ENCODE measurements at places on chromosomes 2 and 18.

- DNase-seq: no peak
These were observed 726.6 kb upstream of the FANCL start for GRCh38 chr2:58967736-58968135.

GRCh38 chr2:60033325-60033724, 520.1 kb downstream of the BCL11A start:
- DNase-seq: no peak

DNA sequence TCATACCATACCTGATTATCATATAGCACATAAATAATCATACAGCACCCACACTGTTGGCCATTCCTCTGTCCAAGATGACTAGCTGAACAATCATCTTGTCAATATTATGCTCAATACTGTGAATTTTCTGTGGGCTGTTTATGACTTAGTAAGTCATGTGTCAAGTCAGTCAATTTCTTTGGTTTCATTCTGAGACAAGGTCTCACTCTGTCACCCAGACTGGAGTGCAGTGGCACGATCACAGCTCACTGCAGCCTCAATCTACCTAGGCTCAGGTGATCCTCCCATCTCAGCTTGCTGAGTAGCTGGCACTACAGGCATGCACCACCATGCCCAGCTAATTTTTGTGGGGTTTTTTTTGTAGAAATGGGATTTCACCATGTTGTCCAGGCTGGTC, 5.7 kb downstream of the MCM6 start:
- no peak for DNase-seq

DNA sequence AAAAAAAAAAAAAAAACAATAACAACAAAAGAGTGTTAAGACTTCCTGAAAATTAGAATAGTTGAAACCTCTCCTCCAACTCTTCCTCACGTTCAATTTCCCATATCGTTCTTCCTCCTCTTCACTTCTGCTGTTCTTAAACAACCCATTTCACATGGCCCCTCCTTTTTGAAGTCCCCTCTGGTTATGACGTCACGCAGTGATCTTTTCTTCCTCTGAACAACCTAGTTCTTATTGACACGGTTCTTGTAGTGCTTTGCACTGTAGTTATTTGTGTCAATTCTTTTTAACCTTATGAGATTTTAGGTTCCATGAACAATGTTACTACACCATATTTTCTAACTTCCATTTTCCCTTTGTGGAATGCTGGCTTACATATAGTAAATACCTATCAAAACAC, 69.5 kb upstream of the RGPD4 start:
- no peak for DNase-seq

DNA sequence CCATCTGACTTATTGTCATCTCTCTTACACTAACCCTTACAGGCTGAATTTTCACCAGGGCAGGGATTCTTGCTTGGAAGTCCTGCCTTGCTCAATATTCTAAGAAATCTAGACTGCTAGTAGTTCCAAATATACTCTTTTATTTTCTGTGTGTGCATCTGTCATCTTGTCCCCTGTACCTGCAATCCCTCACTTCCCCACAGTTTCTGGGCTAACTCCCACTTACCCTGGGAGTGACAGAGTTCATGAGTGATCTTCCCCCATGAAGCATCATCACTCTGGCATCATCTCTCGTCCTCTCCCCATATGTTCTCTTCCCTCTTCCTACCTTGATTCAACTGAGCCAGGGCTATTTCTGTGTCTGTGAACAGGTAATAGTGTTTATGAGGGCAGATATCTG, 35.7 kb downstream of the HNMT start:
- no peak for DNase-seq

- no peak for DNase-seq
These were observed 63.6 kb downstream of the HNRNPLL start for GRCh38 chr2:38539086-38539485.

GRCh38 chr2:237754626-237755248, 43.8 kb upstream of the RBM44 start:
- DNase-seq: no peak

GRCh38 chr2:193528458-193528857, 1333.7 kb upstream of the TMEFF2 start:
- DNase-seq: no peak

GRCh38 chr2:200174433-200175216, 131.9 kb upstream of the SPATS2L start:
- DNase-seq: no peak

DNA sequence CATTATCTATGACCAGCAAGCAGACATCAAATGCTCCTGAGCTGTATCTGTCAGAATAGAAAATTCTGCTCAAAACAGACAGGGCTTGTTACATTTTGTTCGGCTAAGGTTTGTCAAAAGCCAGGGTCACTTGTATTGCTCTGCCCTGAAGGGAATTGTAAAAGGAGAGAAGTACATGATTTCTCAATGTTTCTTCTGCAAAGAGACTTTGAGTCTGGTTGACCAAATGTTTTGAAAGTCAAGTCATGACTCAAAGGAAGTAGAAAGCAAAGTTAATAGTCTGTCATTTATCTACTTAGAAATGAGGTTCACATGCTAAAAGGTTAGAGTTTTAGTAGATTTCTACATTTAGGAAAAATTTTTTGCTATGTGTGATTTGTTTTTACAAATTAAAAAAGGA, 1624.1 kb upstream of the ZEB2 start:
- DNase-seq: no peak

GRCh38 chr18:41096504-41096903, 858.5 kb upstream of the PIK3C3 start:
- DNase-seq: no peak

GRCh38 chr2:177772529-177772928, 300.0 kb downstream of the PDE11A start:
- DNase-seq: no peak

DNA sequence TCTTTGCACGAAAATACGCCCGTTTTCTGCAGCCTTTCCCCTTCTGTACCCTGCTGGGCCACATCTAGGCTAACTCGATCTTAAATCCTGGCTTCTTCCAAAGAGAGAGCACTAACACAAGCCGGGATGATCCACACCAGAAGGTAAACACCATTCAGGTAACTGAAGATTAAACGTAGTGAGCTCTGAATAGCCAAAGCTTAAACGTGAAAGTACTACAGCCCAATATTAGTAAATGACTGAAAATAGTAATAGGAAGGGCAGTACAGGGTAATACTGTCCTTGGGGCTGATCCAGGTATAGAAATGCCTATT, 422 bp upstream of the MRPL53 start:
- no peak for DNase-seq

- DNase-seq: no peak
These were observed 37.6 kb upstream of the ITGA6 start for GRCh38 chr2:172389685-172390339.

GRCh38 chr2:3257826-3258225, 119.8 kb downstream of the EIPR1 start:
- DNase-seq: no peak

DNA sequence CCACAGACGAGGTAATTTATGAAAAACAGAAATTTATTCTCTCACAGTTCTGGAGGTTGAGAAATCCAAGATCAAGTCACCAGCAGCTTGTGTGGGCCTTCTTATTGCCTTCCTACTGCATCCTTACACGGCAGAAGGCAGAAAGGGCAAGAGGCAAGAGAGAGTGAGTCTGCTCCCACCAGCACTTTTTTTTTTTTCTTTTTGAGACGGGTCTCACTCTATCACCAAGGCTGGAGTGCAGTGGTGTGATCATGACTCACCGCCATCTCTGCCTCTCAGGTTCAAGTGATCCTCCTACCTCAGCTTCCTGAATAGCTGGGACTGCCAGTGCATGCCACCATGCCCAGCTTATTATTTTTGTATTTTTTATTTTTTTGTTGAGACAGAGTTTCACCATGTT, 78.5 kb upstream of the HK2 start:
- no peak for DNase-seq

DNA sequence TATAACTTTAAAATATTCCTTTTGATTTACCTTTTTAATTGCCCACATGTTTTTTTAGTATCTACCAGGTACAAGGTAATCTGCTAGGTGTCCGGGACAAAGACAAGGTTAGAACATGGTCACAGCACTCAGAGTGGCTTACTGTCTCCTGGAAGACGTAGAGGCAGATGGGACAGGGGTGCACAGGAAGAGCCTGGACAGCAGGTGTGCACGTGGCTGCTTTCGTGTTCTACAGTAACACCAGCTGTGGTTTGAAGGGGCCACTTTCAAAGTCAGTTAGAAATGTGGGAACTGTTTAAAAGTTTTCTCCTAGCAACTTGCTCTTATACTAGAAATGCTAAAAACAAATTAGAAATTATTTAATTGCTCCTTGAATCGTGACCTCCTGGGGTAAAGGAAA, 102.9 kb upstream of the ALPP start:
- DNase-seq: no peak

GRCh38 chr2:187129306-187129705, 280.3 kb upstream of the ZSWIM2 start:
- no peak for DNase-seq

DNA sequence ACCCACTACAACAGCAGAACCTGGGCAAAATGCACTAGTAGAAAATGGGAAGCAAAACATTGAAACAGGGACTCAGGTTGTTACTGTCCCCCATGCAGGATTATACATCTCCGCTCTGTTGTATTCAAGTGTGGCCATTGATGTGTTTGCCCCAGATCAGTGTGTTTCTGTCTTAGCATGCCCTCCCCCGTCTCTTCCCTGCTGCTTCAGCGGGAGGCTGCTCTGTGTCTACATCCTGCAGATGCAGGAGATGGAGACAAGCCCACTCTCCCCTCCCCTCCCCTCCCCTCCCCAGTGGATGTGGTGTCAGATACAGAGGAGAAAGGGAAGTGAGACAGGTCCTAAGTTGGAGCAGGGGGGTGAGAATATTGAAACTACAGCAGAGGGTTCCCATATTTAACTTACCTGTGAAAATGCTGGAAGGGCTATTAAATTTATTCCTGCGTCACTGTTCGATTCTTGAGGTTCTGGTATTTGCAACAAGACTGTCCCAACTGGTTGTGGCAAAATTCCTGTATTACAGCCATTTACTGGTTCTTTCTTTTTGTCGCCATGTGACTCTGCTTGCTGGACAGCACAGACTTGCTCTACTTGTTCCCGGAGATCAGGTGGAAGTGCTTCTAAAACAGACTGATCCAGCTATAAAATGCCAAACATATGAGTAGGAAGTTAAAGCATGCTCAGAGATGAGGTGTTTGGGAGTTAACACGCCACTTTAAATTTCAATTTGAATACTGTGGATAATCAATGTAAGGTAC, 67.0 kb downstream of the EIF5B start:
- no peak for DNase-seq

GRCh38 chr2:68653538-68653982, 10.2 kb downstream of the PROKR1 start:
- DNase-seq: peak; percentile 13

DNA sequence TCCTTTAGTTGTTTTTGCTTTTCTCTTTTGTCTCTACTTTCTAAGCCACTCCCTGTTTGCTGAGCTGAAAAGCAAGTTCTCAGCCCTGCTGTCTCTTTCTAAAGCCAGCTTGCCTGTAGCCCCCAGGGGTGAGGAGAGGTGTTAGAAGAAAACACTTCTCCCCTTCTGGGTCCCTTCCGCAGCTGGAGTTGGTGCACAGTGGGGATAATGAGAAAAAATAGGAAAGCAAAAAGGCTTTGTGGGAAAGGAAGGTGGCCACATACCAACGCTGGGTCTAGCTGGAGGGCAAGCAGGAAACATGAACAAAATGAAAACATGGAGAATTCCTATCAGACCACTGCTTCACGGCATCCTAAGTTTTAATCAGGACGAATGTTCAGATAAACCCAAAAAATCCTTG, 15.5 kb upstream of the SLC20A1 start:
- DNase-seq: no peak

DNA sequence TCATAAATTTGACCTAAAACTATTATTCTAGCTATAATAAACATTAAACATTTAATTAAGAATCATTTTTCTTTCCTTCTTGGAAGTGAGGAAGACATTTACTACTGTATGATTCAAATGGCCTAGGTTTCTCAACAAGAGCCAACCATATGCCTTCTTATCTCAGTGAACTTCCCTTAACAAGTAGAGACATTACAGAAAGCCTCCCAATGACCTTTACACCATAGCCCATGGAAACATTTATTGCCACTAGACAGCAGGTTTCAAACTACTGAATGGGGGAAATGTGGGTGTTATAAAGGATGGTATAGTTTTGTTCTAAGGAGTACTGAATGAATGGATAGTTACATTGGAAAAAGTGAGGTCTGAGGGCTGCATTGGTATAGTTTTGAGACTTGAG, 349.4 kb upstream of the SPRED2 start:
- DNase-seq: no peak

DNA sequence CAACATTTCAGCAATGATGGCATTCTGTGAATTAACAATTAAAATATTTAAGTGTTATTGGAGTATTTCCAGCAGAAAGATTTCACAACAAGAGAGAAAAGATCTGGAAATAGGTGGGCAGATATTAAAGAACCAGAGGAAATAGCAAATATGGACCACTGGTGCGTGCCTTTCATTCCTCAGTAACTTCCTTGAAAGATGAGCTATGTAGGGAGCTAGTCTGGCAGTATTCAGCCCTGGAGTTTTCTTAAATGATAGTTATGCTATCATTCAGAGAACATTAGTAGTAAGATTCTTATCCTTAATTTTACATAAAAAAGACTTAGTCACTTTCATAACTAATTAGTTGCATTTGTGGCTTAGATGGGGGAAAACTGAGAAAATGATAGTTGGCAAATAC, 41.5 kb downstream of the TANC1 start:
- no peak for DNase-seq

DNA sequence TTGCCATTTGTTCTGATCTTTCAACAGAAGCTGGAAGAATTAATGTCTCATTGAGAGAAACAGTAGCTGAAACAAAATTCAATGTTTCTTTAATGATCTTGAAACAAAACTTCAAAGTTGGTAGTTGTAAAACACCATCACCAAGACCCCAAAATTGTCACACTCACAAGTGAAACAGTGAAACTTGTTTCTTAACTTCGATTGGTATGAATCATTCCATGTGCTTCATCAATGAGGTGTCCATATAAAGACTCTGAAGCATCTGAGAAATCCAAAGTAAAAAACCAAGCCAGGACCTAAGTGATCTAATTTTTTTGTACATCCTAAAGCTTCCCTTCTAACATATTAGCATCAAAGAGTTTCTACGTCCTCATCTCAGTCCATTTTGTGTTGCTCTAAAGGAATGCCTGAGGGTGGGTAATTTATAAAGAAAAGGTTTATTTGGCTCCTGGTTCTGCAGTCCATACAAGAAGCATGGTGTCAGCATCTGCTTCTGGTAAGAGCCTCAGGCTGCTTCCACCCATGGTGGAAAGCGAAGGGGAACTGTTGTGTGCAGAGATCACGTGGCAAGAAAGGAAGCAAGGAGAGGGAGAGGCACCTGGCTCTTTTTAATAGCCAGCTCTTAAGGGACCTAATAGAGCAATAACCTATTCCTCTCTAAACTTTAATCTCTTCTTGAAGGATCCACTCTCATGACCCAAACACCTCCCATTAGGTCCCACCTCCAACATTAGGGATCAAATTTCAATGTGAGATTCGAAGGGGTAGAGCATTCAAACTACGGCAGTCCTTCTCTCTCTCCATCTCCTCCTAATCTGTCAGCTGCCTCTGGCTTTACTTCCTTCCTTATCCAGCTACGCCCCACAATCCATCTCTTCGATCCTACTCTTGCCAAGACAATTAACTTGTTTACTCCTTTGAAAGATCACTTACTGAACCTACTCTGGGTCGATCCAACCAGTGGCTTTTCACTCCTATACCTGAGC, 20.7 kb upstream of the TLK1 start:
- DNase-seq: no peak

GRCh38 chr2:187593697-187594096, 39.5 kb upstream of the TFPI start:
- DNase-seq: no peak
